Activated naive CD8-positive, alpha-beta T cell treated with anti-CD3 and anti-CD28 coated beads, Interleukin-2, amount 50 U/mL, for 16 hours (primary cell): ENCODE measurements at places on chromosomes 13 and 19.
A peak's percentile ranks its signal among the peaks of the same experiment; 100 is the strongest.

DNA sequence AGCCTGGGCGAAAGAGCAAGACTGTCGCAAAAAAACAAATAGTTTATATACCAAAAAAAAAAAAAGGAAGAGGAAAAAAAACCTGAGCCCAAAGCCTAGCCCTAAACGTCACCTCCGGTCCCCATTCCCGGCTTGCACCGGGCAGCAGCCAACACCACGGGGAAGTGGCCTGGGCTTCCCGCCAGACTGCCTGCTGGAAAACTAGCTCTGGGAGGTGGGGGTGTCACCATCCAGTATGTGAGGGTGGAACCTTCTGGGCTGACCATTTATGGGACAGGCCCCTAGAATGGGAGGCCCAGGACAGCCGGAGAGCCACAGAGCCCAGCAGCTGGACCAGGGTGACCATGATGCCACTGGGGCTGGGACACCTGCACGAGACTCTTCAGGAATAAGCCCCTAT, 37.3 kb downstream of the IL12RB1 start:
- DNase-seq: no peak

DNA sequence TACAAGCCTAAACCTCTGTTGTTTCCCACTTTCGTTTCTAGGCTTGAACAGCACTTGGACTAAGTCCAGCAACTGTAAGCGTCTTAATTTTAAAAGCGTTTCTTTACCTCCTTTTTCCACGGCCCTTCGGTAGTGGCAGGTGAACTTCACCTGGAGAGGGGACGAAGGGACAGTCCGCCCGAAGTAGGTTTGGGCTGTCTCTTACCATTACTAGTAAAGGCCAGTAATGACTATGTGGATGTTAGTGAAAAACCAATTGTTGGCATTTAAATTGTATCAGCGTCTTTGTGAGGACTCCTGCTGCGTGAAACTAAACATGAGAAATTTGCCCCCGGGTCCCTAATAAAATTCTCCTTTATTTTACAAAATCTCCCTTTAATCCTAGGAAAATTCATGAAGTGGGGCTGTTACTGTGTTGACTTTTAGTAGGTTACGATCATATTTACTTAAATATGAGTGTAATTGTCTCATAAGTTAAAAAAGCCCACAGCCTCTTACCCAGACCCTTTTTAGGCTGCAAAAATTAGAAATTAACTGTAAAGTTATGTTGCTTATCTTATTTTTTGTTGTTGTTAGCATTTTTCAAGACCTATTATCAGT, 983 bp downstream of the ITM2B start:
- no peak for DNase-seq

GRCh38 chr13:81988567-81988966, 1647.6 kb upstream of the SPRY2 start:
- DNase-seq: no peak

- DNase-seq: no peak
Observed at GRCh38 chr13:110590577-110590976, 24.8 kb upstream of the NAXD start.

GRCh38 chr19:55075371-55075998, at the start of gene EPS8L1:
Gene EPS8L1, plus strand, starts transcription at chr19:55075869. Its CDS starts 576 bp downstream, at chr19:55076445.
- DNase-seq: no peak

- DNase-seq: no peak
Observed at GRCh38 chr19:53157626-53158025, 1.2 kb downstream of the ZNF347 start.

- DNase-seq: no peak
Observed at GRCh38 chr13:104701591-104701990, 1635.4 kb upstream of the SLC10A2 start.

GRCh38 chr13:85141401-85141800, 657.8 kb downstream of the SLITRK6 start:
- no peak for DNase-seq

DNA sequence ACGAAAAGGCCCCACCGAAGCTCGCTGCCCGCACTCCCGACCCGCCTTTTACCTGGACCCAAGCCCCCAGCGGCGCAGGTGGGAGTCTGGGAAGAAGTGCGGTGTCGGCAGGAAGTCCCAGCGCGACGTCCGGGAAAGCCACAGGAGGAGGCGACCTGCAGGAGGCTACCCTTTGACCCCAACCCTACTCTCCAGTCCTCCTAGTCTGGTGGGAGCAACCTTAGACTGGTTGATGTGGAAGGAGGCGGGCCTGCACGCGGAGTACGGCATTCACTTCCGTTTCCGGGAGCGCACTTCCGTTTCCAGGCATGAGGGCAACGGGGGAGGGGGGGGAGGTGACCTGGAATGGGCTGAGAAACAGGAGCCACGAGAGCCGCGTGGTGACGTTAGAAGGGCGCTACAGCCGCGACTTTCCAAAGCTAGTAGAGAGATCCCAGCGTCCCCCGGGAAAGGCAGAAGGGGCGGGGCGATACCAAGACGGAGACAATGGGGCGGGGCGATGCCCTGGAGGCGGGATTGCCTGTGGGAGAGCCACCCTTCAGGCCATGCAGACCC, 28.5 kb downstream of the ZNF266 start:
- peak; percentile 33 for DNase-seq

- DNase-seq: peak; percentile 32
Observed at GRCh38 chr19:57103573-57104277, 16.1 kb upstream of the USP29 start.

DNA sequence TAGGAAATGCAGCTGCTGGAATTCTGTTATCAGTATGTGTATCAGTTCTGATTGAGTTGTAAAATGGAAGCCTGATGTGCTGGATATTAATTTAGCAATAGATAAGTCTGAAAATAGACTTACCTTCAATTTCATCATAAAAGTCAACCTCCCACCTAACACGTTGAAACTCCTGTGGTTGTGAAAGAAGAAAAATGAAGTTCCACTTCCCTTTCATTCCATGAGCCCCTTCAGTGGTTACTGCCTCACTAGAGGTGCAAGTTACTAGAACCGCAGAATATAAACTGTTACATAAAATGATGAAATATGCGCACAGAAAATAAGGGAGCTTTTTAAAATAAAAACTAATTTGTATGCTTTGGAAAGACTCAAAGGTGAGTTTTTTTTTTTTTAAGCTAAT, 249.2 kb downstream of the SHISA2 start:
- no peak for DNase-seq

GRCh38 chr13:77329911-77330584, 3.2 kb upstream of the MYCBP2 start:
- DNase-seq: no peak

- DNase-seq: no peak
Observed at GRCh38 chr13:41017159-41017558, 2.0 kb downstream of the ELF1 start.

- DNase-seq: no peak
Observed at GRCh38 chr19:13396250-13397080, 109.8 kb downstream of the CACNA1A start.

- DNase-seq: no peak
Observed at GRCh38 chr13:53408847-53409568, 380.4 kb downstream of the OLFM4 start.

GRCh38 chr19:10815969-10816644, 19.9 kb downstream of the TMED1 start:
- no peak for DNase-seq
